ENCODE measurements at places on chromosomes 3 and 15. TPM values are rescaled to one million over a fixed set of nuclear protein-coding genes. Genes with fewer than 3 reads are reported as not detected.

DNA sequence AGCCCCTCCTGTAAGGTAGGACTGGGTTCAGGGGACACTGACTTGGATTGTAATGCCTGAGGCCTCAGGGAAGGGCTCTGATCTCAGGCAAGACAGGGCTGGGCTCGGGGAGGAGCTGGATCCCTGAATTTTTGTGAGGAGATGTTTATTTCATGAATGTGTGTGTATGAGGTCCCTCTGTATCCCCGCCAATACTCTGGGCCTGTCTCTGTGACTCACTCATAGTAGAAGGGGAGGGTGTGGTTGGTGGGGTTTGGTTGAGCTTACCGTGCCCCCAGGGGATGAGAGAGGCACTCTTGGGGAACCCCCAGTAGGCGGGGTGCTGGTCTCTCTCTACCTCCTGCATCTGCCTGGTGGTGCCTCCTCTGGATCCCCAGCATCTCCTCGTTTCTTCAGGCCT lies 28.1 kb downstream of the RPSA start:
- H3K4me1 ChIP-seq, result no peaks in the 10 kb centered on the region
- DNase-seq, result no peak
- no peaks in the 10 kb centered on the region for H3K27me3 ChIP-seq
- H3K27ac ChIP-seq, result no peak overlapping the region
- no peaks in the 10 kb centered on the region for H3K36me3 ChIP-seq
- no peak overlapping the region for H3K4me3 ChIP-seq

DNA sequence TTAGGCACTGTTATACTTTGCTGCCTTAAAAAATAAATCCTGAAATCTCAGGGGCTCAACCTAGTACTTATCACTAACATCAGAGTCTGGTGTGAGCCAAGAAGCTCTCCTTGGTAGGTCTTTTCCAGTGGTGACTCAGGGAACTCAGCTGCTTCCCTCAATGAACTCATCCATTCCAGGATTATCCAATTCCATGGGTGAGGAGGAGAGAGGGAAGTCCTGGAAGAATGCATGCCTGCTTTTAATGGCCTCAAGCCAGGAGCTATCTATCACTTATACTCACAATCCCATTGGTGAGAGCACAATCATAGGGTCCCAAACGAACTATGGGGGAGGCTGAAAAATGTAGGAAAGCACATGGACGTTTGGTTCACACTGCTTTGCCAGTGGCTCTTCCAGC lies 113.6 kb downstream of the POLR2M start:
- no peak overlapping the region for H3K4me3 ChIP-seq
- DNase-seq, result no peak
- H3K4me1 ChIP-seq, result no peaks in the 10 kb centered on the region
- H3K36me3 ChIP-seq, result no peaks in the 10 kb centered on the region
- no peaks in the 10 kb centered on the region for H3K27me3 ChIP-seq

- H3K27ac ChIP-seq, result no peak overlapping the region
- no peak overlapping the region for H3K4me3 ChIP-seq
- no peaks in the 10 kb centered on the region for H3K4me1 ChIP-seq
- DNase-seq, result no peak
- no peaks in the 10 kb centered on the region for H3K27me3 ChIP-seq
Observed at GRCh38 chr3:177515786-177516157, 318.5 kb upstream of the TBL1XR1 start.

CA12 gene
- not detected for total RNA-seq

SLC7A14 gene
- not detected for total RNA-seq
